ENCODE measurements at places on chromosomes 12 and 14. TPM values are rescaled to one million over a fixed set of nuclear protein-coding genes. Genes with fewer than 3 reads are reported as not detected.

DLK1 gene
- not detected for polyA plus RNA-seq

DNA sequence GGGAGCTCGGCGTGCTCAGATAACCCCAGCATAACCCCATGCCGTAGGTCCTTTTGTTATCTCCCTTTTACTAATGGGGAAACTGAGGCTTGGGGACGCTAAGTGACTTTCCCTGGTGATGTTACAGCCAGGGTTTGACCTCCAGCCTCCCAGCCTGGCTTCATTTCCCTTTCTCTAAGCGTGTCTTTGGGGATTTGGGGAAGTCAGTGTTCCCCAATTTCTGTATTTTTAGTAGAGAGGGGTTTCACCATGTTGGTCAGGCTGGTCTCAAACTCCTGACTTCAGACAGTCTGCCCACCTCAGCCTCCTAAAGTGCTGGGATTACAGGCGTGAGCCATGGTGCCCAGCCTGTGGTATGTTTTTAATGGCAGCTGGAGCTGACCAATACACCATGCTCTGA, 85.4 kb downstream of the PHETA1 start:
- H3K4me3 ChIP-seq = no peak overlapping the region
- H3K27me3 ChIP-seq = no peaks in the 10 kb centered on the region
- DNase-seq = no peak
- H3K27ac ChIP-seq = no peak overlapping the region
- no peaks in the 10 kb centered on the region for H3K4me1 ChIP-seq
- no peaks in the 10 kb centered on the region for H3K36me3 ChIP-seq

DNA sequence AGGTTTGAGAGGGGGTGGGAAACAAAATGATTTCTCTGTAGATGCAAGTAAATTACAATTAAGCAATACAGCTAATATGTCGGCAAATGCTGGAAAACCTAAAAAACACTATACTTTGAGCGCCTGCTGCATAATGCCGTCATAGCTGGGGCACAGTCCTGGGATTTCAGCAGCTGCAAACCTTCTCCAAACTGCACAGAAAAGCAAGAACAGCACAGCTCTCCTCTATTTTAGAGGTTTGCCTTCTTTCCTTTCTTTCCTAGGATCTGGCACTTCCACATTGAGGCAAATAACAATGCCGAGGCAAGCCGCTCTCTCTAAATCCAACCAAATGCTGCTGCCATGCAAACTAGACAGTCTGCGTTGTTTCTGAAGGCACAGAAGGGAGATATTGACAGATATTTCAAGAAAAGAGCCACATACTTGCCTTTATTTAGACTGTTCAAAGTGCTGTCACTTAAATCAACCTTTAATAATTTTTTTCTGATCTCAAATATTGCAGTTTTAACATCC, 287.1 kb upstream of the G2E3 start:
- no peak overlapping the region for H3K4me3 ChIP-seq
- no peaks in the 10 kb centered on the region for H3K4me1 ChIP-seq
- H3K36me3 ChIP-seq = no peaks in the 10 kb centered on the region
- no peak overlapping the region for H3K27ac ChIP-seq
- H3K27me3 ChIP-seq = no peaks in the 10 kb centered on the region

GRCh38 chr12:107109726-107110719, 16.7 kb upstream of the CRY1 start:
- DNase-seq = no peak
- no peaks in the 10 kb centered on the region for H3K4me1 ChIP-seq
- H3K4me3 ChIP-seq = no peak overlapping the region
- no peaks in the 10 kb centered on the region for H3K27me3 ChIP-seq

SLC25A21 gene
- polyA plus RNA-seq = 0.15 TPM

DNA sequence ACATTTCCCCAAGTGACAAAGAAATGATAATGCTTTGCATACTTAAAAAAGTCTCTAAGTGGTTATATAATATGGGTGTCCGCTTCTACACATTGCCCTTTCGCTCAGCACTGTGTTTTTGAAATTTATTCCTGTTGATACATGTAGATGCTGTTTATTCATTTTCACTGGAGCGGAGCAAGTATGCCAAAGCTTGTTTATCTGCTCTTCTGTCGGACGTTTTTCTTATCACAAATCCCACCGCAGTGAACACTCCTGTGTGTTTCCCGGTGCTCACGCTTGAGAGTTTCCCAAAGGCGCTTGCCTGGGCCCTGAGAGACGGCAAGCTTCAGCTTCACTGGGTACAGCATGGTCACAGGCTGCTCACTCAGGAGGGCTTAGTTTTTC, 50.2 kb downstream of the TPCN1 start:
- H3K27me3 ChIP-seq = no peaks in the 10 kb centered on the region
- DNase-seq = no peak
- peaks cover 61% of the 10 kb centered on the region for H3K36me3 ChIP-seq
- H3K4me1 ChIP-seq = peaks cover 10% of the 10 kb centered on the region

ISCA2 gene
- 28.9 TPM for polyA plus RNA-seq

Data from spleen (tissue), 13 donors.